Thymus (tissue), 14 donors: ENCODE measurements at places on chromosomes 7 and 10.

GRCh38 chr10:121051171-121051570 lies 200.0 kb downstream of the WDR11 start:
- no peak for DNase-seq

- no peak for DNase-seq
These were observed 162.9 kb upstream of the AOAH start for GRCh38 chr7:36887233-36887632.

DNA sequence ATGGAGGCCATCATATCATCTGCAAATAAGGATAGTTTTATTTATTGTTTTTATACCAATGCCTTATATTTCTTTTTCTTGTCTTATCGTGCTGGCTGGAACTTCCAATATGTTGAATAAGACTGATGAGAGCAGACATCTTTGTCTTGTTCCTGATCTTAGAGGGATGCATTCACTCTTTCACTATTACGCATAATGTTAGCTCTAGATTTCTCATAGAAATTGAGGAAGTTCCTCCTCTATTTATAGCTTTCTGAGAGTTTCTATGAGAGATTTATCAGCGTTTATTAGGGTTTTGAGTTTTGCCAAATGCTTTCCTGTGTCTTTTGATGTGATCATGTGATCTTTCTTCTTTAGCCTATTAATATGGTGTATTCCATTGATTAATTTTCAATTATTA lies 49.3 kb downstream of the COL28A1 start:
- no peak for DNase-seq

DNA sequence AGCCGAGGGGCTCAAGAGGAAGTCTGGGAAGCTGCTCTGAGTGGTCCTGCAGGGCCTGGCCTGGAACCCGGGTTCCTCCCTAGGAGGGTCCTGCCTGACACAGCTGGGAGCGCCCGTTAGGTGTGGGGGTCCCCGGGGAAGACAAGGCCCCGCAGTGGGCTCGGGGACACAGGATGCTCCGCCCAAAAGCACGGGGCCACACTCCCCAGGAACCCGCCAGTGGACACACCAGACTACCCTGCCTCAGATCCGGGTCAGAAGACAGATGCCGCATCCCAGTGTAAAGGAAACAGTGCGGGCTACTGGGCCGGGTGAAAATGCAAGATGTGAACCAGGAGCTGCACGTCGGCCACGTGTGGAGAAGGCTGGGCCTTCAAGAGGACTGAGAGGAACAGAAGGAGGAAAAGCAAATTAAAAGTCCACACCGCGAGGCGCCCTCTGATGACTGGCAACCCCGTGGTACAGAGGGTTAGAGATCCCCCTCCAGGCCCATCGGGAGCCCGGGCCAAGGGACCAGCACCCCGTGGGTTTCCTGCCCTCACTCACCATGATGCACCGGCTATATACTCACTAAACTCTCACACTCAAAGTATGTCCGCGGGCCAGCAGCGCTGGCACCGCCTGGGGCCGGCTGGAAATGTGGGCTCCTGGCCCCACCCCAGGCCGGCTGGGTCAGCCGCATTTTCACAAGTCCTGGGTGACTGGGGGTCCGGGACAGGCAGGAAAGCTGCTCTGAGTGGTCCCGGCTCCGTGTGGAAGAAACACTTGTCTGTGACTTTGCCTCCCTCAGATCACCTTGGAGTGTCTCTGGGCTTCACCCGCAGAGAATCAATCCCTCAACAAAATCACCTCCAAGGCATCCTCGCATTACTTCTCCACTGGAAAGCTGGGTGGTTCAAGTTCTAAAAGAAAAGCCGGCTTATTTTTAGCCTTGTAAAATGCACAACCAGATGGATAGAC lies 6.1 kb downstream of the STK32C start:
- no peak for DNase-seq

GRCh38 chr7:128405471-128406313 lies 4.1 kb downstream of the IMPDH1 start:
- no peak for DNase-seq

DNA sequence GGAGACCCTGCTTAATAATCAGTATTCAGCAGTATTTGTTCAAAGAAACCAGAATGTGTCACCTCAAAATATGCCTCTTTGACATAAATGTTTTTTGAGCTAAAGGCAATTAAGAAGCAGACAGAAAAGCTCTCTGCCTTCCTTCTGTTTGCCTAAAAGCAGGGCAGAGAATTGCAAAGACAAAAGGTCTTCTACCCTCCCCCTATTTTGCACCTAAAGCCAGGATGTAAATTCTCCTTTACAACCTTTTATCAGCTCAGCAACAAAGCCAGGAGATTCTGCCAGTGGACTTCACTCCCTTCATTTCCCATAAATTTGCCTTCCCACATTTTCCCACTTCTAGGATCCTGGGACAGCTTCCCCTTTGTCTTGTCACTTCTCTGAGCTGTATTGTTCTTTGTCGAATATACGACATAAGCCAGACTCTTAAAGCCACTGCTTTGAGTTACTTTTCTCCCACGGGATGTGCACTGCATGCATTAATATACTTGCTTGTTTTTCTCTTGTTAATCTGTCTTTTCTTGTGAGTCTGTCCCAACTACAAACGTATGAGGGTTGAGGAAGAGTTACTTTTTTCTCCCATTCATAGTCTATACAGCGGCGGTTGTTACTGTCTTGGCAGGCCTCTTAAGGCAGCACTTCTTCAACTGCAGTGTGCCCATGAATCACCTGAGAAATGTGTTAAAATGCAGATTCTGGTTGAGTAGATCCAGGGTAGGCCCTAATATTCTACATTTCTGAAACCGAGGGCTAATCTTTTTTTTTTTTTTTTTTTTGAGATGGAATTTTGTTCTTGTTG lies 48.2 kb downstream of the ST8SIA6 start:
- DNase-seq, result no peak

- DNase-seq, result no peak
These were observed 11.9 kb upstream of the ERVW-1 start for GRCh38 chr7:92489634-92490033.

DNA sequence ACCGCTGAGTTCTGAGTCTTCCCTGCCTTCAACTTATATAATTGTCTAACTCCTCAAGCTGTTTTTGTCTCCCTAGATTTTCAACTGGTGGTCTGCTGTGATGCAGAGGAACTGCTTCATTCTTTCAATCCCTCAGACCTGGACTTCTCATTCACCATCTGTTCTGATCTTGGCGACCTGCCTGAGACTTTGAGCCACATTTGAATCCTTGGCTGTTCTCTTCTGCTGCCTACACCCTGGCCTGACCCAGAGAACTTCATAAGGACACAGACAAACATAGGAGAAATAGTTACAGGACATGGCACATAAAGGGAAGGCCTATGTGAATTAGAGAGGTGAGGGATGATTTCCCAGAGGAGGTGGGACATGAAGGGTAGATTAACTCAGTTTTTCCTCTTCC lies 326.7 kb downstream of the PTEN start:
- no peak for DNase-seq

GRCh38 chr10:95430231-95430951 lies 130.8 kb downstream of the SORBS1 start:
- DNase-seq, result peak; percentile 38

DNA sequence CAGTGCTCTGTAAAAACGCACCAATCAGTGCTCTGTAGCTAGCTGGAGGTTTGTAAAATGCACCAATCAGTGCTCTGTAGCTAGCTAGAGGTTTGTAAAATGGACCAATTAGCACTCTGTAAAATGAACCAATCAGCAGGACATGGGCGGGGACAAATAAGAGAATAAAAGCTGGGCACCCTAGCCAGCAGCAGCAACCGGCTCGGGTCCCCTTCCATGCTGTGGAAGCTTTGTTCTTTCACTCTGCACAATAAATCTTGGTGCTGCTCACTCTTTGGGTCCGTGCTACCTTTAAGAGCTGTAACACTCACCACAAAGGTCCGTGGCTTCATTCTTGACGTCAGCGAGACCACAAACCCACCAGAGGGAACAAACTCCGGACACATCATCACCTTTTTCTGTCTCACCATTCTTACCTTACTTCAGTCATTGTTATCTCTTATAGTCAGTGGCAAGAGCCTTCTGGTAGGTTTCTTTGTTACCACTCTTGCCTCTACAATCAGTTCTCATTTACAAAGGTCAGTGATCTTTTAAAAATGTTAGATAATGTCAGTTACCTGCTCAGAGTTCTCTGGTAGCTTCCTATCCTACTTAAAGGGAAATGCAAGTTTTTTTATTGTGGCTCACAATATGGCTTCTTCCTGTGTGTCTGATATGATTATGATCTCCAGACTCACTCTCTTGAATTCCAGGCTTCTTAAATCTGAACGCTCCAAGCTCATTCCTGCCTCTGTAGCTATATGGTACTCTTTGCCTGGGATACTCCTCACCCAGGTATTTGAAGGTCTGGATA lies 4.5 kb downstream of the STAM start:
- no peak for DNase-seq

DNA sequence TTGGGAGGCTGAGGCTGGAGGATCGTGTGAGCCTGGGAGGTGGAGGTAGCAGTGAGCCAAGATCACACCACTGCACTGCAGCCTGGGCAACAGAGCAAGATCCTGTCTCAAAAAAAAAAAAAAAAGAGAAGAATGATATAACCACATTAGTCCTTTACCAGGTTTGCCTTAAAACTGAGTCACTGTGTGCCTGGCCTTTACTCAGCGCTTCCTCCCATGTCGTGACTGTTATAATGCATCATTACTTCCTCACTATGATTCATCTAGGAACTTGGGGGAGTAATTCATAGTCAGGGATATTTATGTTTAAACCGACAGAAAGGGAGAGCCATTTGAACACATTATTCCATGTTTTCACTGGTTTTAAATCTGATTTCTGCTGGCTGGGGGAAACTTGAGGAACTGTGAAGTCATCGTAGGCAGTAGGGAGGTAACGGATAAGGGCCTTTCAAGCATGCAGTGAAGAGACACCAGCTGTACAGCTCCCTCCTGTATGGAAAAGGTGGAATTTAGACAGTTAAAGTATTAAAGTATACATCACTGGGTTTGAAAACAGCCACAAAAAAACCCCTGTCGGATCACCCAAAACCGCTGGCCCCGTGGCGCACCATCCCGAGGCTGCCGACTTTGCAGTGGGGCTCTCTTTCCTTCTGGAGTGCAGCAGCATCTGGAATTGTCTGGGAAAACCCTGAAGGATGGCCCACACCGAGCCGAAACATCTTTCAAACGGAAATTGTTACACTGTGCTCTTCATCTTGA lies 119.8 kb downstream of the NKX6-2 start:
- no peak for DNase-seq

DNA sequence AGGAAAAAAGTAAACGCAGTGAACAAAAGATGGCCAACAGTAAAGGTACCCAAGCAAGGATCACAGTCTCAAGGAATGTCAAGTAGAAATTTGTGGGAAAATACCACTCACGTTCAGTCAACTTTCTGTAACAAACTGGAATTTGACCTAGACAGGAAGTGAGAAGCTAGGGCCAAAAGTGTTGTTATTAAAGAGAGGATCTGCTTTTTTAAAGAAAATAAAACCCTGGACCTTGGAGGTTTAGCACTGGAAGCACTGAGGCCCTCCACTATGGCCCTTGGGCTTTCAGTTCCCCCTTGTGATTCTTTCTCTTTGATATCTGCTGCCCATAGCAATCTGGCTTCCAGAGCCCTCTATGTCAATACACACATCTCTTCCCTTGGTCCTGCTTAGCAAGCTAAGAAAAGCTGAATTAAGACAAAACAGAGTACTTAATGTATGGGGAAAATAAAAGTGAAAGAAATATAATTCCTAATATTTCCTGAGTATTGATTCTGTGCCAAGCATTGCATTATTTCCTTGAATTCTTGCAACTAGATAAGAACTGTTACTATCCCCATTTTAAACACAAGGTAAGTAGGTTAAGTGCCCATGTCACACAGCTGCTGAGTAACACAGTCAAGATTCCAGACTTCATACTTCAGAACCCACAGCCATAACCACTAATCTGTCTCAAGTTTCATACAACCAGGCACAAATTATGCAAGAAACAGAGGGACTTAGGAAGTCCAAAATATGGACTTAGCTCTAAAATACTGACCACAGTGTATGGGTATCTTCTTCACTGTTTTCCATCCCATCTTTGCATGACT lies 2.6 kb upstream of the ZNF438 start:
- no peak for DNase-seq

DNA sequence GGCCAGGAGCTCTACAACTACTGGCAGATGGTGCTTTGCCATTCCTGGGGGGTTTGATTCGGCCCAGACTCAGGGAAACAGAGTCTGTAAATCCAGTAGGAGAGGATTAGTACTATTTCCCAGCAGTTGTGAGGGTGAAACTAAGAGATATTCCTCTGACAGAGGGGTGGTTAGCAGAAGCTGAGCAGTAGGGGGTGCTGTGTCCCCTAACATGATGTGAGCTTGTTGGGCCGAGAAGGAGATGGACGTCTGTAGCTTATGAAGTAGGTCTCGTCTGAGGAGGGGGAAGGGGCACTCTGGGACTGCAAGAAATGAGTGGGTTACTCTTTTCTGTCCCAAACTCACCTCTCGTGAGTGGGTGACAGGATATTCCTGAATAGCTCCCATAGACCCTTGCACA lies 179.2 kb upstream of the MBL2 start:
- DNase-seq, result peak; percentile 48

GRCh38 chr7:32069116-32069650 lies 1.0 kb downstream of the PDE1C start:
- no peak for DNase-seq

- no peak for DNase-seq
These were observed 847.2 kb downstream of the CCSER2 start for GRCh38 chr10:85175635-85176034.

- DNase-seq, result no peak
These were observed 3.6 kb downstream of the FIGNL1 start for GRCh38 chr7:50446542-50446960.

- no peak for DNase-seq
These were observed 32.5 kb downstream of the PRKAR2B start for GRCh38 chr7:107076781-107077698.
